Vagina (tissue), 2 donors: ENCODE measurements at places on chromosomes 7 and 10. TPM values are rescaled to one million over a fixed set of nuclear protein-coding genes. Genes with fewer than 3 reads are reported as not detected.

The ABCB1 gene
- 2.9 TPM for total RNA-seq

The C7orf33 gene
- total RNA-seq: not detected

The FEZF1 gene
- total RNA-seq: not detected

DNA sequence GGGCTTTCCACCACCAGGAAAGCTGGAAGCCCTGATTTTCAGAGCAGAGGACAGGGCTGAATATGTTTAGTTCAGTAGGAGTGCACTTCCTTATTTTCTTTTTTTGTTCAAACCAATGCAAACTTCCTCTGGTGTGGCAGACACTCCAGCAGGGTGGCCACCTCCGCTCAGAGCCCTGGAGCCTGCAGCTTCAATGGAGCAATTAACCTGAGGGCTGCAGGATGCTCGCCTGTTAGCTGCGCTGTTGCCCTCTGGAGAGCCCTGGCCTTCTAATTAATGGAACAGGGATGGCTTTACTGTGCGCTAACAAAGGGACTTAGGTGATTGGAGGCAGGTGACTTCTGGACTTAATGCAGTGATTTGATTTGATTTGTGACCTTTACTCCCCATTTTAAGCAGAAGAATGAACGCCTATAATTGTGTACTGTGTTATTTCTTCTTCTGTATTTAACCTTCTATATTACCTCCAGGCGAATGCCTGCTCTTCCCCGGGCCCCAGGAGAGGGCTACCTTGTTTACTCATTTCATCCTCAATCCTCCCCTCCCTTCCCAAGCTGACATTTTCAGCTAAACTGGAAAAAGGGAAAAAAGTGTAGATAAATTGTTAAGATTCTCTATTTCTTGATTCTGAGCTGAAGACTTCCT, 123.0 kb upstream of the CTBP2 start:
- H3K27me3 ChIP-seq: no peaks in the 10 kb centered on the region
- H3K27ac ChIP-seq: no peak overlapping the region
- DNase-seq: no peak
- H3K36me3 ChIP-seq: no peaks in the 10 kb centered on the region
- H3K4me1 ChIP-seq: no peaks in the 10 kb centered on the region
